ENCODE measurements at places on chromosomes 16 and 17.
A peak's percentile ranks its signal among the peaks of the same experiment; 100 is the strongest.

- DNase-seq, result no peak
Observed at GRCh38 chr17:4150096-4150495, 7.1 kb downstream of the CYB5D2 start.

DNA sequence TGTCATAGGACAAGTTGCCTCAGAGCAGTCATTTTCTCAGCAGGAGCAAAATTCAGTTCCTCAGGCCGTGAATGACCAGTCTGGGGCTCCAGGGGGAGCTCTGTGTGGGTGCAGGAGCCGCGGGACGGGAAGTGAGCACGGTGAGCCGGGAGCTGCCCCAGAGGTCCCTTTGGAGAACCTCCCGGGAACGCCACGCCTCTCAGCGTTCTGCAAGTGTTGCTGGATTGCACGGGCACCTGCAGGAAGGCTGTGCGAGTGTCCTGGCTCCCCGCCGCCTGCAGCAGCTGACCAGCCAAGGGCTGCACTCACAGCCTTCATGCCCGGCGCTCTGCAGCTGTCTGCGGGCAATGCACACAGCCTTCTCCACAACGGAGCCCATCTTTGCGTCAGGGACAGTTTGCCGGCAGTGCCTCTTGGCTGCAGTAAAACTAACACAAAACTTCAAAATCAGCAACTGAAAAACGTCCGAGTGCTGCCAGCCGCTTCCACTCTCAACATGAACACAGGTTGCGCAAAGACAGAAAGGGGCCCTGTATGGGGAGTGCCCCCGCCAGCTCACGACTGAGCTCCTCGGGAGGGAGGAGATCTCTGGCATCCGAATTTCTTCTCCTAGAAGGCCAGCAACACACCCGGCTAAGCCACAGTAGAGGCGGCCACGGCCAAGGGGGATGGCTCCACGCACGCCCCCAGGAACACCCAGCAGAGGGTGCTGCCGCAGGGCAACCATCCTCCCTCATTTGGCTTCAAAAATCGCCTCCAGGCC lies 16.0 kb downstream of the NDUFAF8 start:
- peak; percentile 92 for DNase-seq

- DNase-seq, result no peak
Observed at GRCh38 chr16:1281517-1281916, 25.6 kb downstream of the TPSD1 start.

DNA sequence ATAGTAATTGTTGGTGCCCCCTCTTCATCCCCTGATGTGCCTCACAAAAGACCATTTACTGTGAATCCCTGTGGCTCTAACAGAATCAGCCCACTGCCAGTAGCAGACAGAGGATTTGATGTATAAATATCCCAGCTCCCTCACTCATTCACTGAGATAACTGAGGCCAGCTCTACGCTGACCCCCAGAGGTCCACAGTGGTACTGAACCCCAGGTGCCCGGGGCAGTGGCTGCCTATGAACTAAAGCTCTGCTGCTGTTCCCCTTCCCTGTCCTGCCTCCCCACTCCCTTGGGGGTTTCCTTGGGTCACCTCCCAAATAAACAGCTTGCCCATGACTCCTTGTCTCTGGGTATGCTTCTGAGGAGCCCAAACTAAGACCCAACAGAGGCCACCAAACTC lies 295.8 kb downstream of the FOXL1 start:
- no peak for DNase-seq

- peak; percentile 64 for DNase-seq
Observed at GRCh38 chr16:4944333-4945281, 7.7 kb upstream of the PPL start.

DNA sequence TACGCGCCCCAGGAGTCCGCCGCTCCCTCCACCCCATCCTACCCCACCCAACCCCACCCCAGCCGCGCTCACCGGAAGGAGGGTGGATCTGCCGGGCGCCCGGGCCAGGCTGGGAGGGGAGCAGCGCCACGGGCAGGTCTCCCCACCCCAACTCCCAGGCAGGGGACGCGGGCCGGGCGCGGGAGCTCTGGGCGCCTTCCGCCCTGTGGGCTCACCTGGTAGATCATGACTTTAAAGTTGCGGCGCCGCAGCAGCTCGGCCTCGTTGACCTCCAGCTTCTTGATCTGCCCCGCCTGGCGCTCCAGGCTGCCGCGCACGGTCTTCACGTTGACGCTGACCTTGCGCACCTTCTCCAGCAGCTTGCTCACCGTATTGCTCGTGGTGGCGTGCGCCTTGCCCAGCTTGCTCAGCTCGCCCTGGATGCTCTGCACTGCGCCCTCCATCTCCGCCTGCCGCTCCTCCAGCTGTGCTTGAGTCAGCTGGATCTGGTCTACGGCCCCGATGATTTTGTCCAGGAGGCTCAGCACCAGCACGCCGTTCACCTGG lies 571 bp downstream of the CAVIN1 start:
- DNase-seq, result no peak

GRCh38 chr17:38920374-38921291 lies 4.8 kb upstream of the LASP1NB start:
- DNase-seq, result no peak

- no peak for DNase-seq
Observed at GRCh38 chr17:45127207-45127547, 5.1 kb downstream of the PLCD3 start.

GRCh38 chr17:77549726-77550366 lies 408.7 kb upstream of the TNRC6C start:
- no peak for DNase-seq

- DNase-seq, result no peak
Observed at GRCh38 chr16:80175011-80175410, 365.8 kb upstream of the DYNLRB2 start.

- no peak for DNase-seq
Observed at GRCh38 chr16:57614944-57615343, 13.5 kb upstream of the ADGRG1 start.

DNA sequence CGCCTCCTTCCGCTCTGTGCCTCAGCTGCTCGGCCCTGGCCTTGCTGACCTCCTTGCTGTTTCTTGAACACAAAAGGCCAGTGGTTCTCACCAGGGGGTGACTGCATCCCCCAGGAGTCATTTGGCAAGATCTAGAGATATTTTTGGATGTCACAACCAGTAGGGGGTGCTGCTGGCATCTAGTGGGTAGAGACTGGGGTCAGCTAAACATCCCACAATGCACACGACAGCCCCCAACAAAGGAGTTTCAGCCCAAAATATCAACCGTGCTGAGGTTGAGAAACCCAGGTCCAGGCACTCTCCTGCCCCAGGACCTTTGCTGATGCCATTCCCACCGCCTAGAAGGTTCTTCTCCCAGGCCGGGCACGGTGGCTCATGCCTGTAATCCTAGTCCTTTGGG lies 39.7 kb downstream of the ABCC6 start:
- DNase-seq, result no peak

DNA sequence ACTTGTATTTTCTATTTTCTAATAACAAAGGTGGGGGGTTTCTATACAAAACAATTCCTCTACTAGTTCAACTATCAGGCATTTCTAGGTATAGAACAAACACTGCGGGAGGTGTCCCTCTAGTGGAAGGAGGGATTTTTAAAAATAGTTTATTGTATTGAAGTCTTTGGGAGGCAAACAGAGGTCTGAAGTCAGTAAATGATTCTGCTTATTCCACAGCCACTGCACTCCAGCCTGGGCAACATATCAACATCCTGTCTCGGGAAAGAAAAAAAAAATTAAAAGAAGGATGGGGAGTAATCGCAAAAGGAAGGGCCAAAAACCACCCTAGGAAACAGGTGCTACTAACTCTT lies 648 bp upstream of the ERCC4 start:
- peak; percentile 12 for DNase-seq

DNA sequence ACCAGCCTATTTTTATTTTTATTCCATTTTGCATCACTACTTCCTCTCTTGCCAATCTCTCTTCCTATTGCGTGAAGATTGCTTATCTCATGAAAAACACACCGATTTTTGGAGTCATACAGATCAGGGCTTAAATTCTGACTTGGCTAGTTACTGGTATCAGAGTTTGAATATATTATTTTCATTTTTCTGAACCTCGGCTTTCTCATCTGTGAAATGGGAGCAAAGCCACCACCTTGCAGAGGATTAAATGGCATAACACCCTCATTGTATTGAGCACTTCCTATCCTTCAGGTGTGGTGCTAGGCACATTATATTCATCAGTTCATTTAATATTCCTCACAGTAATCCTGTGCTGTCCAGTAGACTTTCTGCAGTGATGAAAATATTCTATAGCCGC lies 208.8 kb downstream of the HAPSTR1 start:
- DNase-seq, result no peak

DNA sequence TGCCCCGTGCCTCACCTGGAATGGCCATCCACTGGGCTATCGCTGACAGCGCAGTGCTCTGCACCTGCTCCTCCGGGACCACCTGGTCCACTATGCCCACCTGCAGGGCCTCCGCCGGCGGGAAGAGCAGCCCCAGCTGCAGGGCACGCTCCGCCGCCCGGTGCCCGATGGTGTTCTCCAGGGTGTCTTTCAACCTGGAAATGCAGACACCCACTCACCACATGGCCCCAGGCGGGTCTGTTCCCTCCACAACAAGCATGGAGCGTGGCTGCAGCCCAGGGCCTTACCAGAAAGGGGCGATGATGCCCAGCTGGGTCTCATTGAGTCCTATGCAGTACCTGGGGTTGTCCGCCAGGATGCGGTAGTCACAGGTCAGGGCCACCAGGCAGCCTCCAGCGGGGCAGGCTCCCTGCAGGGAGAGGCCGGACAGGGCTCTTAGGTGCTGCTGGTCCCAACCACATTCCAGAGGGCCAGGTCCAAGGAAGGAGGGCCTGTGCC lies 6.8 kb downstream of the DNASE1L2 start:
- no peak for DNase-seq

DNA sequence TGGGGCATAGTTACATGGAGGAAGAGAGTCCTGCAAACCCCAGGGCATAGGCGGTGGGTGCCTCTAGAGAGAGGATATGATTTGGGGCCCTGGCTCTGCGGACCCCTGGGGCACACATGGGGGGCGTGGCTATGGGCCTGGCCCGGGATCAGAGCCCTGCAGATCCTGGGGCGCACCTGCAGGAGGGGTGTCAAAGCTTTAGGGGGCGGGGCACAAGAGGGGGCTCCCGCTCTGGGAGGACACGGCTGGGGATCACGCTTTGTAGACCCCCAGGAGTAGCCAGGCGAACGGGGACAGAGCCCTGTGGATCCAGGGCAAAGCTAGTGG lies 497 bp downstream of the BCL7C start:
- no peak for DNase-seq

- peak; percentile 11 for DNase-seq
Observed at GRCh38 chr17:78253946-78254672, 22.7 kb downstream of the TMEM235 start.

DNA sequence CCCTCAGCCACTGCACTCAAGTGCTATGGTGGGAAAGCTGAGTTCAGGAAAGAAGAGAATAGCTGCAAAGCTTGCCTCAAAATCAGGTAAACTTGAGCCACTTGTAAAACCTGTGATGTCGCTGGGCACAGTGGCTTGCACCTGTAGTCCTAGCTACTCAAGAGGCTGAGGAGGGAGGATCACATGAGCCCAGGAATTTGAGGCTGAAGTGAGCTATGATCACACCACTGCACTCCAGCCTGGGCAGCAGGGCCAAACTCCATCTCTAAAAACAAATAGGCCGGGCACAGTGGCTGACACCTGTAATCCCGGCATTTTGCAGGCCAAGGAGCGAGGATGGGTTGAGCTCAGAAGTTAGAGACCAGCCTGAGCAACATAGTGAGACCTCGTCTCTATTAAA lies 26.4 kb upstream of the SMURF2 start:
- DNase-seq, result no peak

GRCh38 chr16:69166946-69167930 lies 19.7 kb upstream of the SNTB2 start:
- DNase-seq, result no peak

DNA sequence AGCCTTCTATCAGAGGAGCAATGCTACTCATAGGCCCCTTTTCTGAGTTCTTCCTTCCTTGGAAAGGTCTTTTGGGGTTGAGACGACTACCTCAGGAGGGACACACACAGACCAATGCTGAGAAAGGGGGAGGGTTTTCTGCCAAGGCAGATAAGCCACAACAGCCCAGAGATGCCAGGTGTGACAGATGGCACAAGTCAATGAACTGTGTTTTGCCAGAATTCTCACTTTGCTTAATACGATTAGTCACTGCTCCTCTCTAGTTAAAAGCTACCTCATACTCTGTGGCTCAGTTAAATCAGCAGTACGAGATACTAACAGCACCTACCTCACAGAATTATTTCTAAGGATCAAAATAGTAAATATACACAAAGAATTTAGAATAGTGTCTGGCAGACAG lies 8.0 kb downstream of the BRD7 start:
- no peak for DNase-seq

DNA sequence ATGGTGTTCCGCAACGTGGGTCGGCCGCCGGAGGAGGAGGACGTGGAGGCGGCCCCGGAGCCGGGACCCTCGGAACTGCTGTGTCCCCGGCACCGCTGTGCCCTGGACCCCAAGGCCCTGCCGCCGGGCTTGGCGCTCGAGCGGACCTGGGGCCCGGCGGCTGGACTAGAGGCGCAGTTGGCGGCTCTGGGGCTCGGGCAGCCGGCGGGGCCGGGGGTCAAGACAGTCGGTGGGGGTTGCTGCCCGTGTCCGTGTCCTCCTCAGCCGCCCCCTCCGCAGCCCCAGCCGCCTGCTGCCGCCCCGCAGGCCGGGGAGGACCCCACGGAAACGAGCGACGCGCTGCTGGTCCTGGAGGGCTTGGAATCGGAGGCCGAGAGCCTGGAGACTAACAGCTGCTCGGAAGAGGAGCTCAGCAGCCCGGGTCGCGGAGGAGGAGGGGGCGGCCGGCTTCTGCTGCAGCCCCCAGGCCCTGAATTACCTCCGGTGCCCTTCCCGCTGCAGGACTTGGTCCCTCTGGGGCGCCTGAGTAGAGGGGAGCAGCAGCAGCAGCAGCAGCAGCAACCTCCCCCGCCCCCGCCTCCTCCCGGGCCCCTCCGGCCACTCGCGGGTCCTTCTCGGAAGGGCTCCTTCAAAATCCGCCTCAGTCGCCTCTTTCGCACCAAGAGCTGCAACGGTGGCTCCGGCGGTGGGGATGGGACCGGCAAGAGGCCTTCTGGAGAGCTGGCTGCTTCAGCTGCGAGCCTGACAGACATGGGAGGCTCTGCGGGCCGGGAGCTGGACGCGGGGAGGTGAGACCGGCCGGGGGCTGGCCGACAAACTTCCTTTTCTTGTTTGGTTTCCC lies 821 bp downstream of the SOCS7 start:
- no peak for DNase-seq

GRCh38 chr17:78817123-78817522 lies 23.5 kb downstream of the USP36 start:
- no peak for DNase-seq

GRCh38 chr16:76268824-76269223 lies 8.4 kb upstream of the CNTNAP4 start:
- DNase-seq, result no peak

GRCh38 chr17:31428111-31428510 lies 36.6 kb downstream of the RAB11FIP4 start:
- no peak for DNase-seq

- no peak for DNase-seq
Observed at GRCh38 chr17:75566834-75567233, 20.8 kb upstream of the MYO15B start.

DNA sequence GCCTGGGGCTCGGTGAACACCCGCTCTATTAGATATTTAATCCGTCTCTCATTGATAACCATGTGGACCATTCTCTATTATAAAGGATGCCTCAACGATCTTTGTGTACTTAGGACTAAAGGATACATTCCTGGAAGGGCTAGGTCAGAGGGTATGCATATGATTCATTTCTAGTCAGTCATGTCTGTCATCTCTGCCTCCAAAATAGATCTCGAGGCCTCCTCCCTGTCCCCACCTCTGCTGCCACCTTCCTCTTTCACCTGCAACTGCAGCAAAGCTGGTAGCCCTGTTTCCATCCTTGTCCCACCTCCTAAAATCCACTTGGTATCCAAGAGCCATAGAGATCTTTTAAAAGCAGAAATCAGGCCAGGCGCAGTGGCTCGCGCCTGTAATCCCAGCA lies 121.5 kb downstream of the KATNIP start:
- DNase-seq, result no peak

GRCh38 chr17:28645576-28645939 lies 600 bp upstream of the BLTP2 start:
- no peak for DNase-seq

Data from NCI-H1417 treated with DMSO at 0.1 percent for 48 hours (cell line).